ENCODE measurements at places on chromosomes 13 and 19. TPM values are rescaled to one million over a fixed set of nuclear protein-coding genes. Genes with fewer than 3 reads are reported as not detected.
A peak's percentile ranks its signal among the peaks of the same experiment; 100 is the strongest.

GRCh38 chr13:112818040-112818697, 128.3 kb downstream of the ATP11A start:
- no peak for DNase-seq

GRCh38 chr13:106691861-106692260, 123.9 kb upstream of the ARGLU1 start:
- DNase-seq: no peak

GRCh38 chr19:43956827-43957226, 5.8 kb downstream of the ZNF221 start:
- DNase-seq: no peak

DNA sequence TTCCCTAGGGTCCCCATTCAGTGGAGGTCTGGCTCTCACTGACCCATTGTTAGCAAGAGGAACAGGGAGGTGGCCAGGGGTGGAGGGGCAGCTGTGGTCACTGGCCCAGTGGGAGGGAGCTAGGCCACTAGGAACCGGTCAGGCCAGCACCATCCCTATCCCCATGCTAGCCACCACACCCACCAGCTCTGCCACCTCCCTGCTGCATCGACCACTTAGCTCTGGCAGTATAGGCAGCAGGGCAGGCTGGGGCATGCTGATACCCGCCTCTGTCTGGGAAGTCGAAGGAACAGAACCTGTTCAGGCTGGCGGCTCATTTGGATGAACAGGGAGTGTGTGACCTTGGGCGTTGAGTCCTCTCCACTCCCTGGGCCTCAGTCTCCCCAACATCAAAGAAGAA, 4.7 kb downstream of the PPP1R13L start:
- DNase-seq: no peak

- no peak for DNase-seq
Observed at GRCh38 chr13:42574435-42575311, 721 bp downstream of the TNFSF11 start.

GRCh38 chr13:92802776-92803175, 423.8 kb upstream of the GPC6 start:
- DNase-seq: peak; percentile 13

GRCh38 chr19:47826800-47827199, 5.1 kb downstream of the CRX start:
- DNase-seq: no peak

DNA sequence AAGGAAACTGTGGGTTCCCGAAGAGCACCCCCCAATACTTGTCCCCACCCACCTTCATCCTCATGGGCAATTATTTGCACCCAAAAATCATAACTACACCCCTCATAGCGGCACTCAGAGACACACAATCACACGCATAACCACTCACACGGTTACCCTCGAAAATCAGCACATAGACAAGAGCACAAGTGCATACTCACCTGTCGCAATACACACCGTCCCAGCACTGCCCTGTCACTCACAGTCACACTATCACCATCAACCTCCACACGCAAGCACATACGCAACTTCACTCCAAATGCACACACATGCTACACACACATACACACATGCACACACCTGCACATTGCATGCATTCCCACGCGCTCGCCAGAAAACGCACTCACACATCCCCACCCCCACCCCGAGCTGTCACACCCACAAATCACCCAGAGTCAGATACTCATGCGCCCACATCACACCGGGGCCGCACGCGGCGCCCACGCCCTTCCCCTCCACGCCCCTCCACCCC, 535 bp downstream of the COL5A3 start:
- DNase-seq: peak; percentile 34

DNA sequence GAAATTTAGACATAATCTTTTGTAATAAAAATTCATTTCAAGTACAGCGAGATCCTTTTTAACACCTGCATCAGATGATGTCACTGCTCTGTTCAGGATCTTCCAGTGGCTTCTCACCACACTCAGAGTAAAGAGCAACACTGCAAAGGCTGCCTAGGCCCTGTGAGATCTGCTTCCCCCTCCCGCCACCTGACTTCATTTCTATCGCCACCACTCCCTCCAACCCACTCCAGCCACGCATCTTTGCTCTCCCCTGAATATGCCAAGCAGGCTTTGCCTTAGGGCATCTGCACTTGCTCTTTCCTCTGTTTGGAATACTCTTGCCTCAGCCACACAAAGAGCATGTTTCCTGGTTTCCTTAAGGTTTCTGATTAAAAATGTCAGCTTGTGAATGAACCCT, 58.3 kb downstream of the MBNL2 start:
- no peak for DNase-seq

GRCh38 chr19:52638601-52639000, 446 bp upstream of the ZNF83 start:
- DNase-seq: no peak

GRCh38 chr19:8611877-8612806, 1.6 kb upstream of the ADAMTS10 start:
- DNase-seq: peak; percentile 81

DNA sequence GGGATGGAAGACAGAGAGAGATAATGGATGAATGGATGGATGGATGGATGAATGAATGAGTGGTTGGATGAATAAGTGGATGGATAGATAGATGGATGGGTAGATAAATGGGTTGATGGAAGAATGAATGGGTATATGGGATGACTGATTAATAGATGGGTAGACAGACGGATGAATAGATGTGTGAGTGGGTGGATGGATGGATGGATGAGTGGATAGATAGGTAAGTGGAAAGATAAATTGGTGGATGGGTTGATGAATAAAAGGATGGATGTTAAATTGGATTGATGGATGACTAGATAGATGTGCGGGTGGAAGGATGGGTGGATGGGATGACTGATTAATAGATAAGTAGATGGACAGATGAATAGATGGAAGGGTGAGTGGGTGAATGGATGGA, 1.4 kb downstream of the CASP14 start:
- DNase-seq: no peak

DNA sequence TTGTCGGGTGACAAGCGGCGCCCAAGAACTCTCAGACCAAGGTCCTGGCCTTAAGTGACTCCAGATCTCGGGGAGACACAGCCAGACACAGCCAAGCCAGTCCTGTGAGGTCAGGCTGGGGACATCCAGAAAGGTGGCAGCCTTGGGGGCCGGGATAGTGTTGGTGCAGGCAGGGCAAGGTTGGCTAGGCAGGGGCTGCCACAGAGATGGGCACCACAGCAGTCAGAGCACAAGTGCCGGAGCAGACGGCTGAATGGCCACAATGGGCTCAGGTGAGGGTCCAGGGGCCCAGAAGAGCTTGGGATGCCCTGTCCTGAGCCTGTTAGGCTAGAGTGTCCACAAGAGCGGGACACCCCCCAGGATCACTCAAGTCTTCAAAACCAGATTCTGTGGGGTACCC, 32.2 kb downstream of the MAU2 start:
- DNase-seq: no peak

DNA sequence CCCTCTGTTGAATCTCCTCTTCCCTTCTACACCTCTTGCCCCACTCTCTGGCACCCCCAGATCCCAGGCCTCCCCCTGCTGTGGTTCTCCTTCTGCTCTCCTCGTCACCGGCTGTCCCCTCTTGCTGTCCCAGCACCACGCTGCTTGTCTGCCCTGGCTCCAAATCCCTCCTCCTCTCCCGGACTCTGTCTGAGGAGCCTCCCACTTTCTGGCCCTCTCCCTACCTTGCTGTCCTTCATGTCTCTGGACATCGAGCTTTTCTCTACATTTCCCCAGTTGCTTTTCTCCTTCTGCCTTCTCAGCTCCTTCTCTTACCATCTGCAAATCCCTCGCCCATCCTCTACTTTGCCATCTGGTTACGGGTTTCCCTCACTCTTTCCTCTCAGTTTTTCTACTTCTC, 1.2 kb downstream of the ZNF347 start:
- DNase-seq: peak; percentile 45

- DNase-seq: no peak
Observed at GRCh38 chr13:109158383-109158782, 529.0 kb downstream of the MYO16 start.

GRCh38 chr13:52797176-52797575, 51.3 kb downstream of the PCDH8 start:
- no peak for DNase-seq

DNA sequence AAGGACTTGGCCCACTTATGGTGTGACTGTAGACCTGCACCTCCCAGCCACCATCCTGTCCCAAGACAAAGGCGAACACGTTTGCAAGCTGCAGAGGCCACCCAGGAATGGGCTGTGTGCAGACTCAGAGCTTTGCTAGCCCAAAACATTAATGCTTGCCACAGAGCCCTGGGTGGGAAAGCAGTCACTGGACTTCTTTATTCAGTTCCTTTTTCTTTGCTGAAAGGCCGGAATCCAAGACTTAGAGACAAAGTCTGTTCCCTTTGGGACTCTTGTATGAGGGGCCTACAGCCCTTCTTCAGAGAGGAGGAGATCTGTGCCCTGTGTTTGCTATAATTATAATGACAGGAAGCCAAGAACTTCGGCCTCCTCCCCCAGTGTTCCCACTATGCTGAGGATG, 167.8 kb downstream of the DLEU7 start:
- no peak for DNase-seq

DNA sequence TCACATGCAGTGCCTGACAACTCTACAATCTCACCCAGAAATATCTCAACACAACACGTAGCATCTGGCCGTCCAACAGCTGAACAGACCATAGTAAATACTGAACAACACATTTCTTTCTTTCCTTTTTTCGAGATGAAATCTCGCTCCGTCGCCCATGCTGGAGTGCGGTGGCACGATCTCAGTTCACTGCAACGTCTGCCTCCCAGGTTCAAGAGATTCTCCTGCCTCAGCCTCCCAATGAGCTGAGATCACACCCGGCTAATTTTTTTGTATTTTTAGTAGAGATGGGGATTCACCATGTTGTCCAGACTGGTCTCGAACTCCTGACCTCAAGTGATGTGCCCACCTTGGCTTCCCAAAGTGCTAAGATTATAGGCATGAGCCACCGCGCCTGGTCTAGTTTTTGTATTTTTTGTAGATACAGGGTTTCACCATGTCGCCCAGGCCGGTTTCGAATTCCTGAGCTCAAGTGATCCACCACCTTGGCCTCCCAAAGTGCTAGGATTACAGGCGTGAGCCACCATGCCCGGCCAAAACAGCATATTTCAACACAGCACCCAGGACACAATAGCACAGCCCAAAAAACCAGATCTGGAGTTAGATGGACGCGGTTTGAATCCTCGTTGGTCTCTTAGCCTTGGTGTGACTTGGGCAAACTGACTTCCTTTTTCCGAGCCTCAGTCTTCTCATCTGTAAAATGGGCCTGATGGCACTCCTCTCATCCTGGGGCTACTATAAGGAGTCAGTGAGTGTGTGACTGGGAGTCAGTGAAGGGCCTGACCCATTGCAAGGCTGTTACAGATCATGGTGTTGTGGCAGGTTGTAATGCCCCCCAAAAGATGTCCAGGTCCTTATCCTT, 22.6 kb downstream of the CYP2A6 start:
- DNase-seq: no peak

- DNase-seq: no peak
Observed at GRCh38 chr19:24059563-24060295, 27.3 kb upstream of the ZNF254 start.

DNA sequence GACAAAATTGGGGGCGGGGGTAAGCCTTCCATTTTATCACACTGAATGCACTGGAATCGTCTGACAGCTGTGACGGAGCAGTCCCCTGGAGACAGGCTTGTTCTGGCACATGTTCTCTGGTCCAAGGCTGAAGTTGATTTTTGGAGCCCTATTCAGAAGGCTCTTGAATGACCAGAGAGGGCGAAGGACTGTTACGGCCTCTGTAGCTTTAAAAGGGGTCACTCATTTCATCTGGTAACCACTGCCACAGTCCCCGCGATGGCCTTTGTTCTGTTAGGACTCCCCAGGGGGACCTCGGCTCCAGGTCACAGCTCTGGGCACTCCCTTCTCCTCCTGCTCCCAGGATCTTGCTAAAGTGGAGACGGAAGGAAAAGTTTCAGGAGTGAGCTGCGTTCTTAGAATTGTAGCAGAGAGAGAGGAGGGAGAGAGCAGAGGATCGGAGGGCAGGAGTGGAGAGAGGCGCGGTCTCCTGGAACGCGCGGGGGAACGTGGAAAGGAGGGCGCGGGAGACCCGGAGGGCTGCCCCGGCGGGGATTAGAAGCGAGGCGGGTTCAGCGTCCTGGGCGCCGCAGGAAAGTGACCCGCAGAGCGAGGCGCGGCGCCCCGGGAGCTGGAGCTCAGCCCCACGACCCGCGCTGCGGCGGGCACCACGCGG, 134.3 kb upstream of the MYO16 start:
- DNase-seq: peak; percentile 30

DNA sequence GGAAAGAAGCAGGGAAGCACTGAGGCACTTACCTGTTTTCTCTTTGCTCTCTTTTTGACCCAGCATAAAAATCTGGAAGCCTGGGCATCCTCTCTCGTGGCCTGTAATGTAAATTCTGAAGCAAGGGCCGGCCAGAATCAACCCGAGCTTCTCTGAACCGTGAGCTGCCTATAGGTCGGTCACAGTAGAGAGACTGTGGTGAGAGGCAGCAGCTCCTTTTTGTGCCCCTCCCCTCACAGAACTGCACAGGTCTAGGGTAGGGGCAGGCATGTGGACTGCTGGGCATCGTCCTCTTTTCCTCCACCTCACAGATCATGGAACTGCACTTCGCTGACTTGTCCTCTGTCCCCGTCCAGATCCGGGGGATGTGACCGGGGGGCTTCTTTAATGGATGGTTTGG, 12.5 kb downstream of the FAM124A start:
- no peak for DNase-seq

GRCh38 chr13:51895906-51896888, 34.4 kb downstream of the CCDC70 start:
- DNase-seq: peak; percentile 43

GRCh38 chr13:106103779-106104178, 431.7 kb downstream of the EFNB2 start:
- no peak for DNase-seq

DNA sequence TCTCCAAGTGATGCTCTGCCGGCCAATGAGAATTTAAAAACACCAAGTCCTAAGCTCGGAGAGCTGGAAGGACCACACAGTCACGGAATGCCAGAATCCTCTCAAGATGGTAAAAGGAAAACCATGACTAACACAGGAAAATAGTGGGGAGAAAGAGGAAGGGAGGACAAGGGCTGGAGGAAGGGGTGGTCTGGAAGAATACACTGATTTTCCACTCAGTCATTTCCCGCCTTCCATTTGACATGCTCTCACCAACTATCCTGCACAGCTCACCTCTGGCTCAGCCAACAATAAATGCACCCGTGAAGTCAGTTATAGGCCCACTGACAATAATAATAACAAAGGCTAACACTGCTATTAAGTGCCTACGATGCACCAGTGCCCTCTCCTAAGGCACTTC, 31.5 kb downstream of the SLC7A1 start:
- DNase-seq: no peak

LPAR6 gene
- polyA plus RNA-seq: 30.6 TPM

ZNF835 gene
- 2.1 TPM for polyA plus RNA-seq

KIR3DL1 gene
- not detected for polyA plus RNA-seq

CEACAM8 gene
- 0.26 TPM for polyA plus RNA-seq

All from muscle of leg (tissue), 16 donors.